NCI-H2227 treated with DMSO at 0.1 percent for 48 hours (cell line): ENCODE measurements at places on chromosomes 16 and 17.

- peak; percentile 90 for DNase-seq
These were observed 1.5 kb upstream of the FBXL19 start for GRCh38 chr16:30921748-30922419.

GRCh38 chr17:50218071-50218759 lies 16.8 kb upstream of the COL1A1 start:
- DNase-seq = no peak

DNA sequence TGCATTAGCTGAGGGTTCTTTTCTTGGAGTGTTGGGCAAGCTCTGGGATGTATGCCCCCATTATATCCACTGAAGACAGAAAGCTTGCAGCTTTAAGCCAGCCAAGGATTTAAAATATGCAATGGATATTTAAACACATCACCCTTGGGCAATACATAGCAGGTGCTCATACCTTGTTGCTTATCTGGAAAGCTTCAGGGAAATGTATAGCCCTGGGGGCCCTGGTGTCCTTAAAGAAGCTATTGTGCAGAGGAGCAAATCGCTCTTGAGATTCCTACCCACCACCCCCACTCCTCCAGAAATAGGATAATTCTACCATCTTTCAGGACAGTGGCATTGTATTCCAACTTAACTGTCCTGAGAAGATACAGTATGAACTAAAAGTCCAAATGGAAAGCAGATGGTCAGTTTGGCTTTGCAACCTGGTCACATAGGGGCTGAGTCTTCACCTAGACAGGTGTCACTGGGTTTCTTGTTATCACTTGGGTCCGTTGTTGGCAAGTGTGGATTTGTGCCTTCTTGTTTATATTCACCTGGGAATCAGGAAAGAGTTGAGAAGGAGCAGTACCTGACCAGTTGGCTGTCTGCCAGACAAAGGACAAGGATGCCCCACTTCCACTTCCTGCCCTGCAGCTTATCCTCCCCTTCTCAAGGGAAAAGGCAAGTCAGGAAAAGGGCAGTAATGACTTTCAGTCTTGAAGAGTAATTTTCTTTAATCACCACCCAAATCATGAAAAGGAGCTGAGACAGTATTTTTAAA lies 3.4 kb downstream of the ANKRD40CL start:
- DNase-seq = no peak

DNA sequence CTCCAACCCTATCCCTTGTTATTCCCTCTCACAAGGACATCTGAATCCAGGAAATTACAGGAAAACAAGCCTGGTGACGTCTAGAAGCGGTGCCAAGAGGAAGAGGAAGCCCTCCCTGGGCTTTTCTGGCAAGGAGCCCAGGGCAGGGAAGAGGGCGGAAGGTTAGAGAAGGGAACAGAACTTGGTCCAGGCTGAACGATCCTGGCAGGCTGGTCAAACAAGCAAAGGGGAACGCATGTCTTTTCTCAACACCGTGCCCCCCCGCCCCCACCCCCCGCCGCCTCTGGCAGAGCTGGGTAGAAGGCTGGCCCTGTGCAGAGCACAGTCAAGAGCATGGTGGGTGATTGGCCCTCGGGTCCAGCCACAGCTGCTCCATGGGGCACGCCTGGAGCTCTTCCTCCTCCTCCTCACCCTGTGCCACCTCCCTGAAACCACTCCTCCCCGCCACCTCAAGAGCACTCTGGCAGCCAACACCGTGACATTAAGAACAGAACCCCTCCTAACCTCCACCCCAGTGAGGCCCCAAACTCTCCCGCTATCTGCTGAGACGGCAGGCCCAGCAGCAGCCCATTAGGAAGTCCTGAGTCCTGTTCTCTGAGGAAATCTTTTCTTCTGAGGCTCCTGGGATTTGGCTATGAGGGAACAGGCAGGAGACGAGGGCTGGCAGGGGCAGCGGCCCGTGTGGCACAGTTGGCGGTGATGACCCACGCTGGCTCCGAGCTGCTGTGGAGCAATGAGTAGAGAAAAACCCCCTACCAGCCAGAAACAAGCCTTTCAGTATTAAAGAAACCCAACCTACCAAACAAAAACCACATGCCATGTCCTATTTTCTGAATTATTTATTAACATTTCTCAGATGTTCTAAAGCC lies 7.3 kb downstream of the C16orf86 start:
- no peak for DNase-seq

- no peak for DNase-seq
These were observed 5.9 kb downstream of the DPEP2 start for GRCh38 chr16:67993207-67994039.

DNA sequence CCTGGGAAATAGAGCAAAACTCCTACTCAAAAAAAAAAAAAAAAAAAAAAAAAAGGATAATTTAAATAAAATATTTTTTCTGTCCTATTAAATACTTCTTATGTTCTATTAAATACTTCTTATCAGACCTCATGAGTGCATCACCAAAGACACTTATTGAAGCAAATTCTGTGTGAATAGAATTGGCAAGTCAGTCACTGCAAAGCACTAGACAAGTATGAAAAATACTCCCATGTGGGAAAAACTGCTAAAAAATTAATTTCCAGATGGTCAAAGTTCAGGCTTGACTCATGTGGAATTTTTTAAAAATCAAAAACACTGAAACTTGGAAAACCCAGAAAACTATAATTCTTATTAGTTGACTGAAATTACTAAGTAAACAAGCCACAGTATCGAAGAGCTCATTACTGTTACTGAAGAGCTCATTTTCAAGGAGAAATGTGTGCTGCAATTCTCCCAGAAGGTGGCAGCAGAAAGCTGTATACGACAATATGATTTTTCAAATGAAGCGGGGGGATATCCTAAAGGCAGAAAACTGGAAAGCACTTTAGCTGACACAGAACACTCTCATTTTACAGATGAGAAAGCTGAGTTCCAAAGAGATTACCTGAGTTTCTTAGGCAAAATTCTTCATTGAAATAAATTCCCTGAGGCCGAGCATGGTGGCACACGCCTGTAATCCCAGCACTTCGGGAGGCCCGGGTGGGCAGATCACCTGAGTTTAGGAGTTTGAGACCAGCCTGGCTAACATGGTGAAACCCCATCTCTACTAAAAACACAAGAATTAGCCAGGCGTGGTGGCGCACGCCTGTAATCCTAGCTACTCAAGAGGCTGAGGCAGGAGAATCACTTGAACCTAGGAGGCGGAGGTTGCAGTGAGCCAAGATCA lies 15.9 kb upstream of the FBXO47 start:
- DNase-seq = peak; percentile 60

DNA sequence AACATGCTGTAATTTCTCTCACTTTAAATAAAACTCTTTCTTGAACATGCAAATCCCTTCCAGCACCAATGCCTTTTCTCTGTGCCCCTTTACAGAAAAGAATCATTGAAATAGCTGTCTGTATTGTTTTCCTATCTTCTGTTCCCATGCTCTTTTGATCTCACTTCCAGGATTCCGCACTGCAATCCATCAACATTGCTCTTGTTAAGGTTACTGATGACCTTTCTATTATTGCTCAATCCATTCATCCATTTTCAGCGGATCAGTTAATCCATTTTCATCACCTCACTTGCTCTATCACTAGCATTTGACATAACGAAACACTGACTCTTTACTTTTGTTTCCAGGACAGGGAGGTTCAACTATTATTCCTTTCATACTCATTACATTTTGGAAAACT lies 130.5 kb downstream of the ABCA8 start:
- no peak for DNase-seq

DNA sequence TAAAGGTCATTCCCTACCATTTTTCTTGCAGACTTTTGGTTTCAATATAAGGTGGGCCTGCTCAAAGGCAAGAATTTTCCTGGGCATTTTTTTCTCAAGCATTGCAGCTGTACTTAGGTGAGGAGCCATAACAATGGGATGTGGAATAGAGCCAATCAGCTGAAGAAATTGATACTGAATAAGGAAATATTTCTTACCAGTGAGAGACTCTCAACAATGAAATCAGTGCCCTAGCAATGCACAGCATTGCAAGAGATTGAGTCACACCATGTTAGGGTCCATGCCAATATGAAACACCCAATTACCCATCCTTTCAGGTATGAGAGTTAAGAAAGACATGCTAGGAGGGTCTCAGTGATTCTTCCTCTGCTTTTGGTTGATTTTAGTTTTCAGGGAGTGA lies 237.6 kb downstream of the SOX9 start:
- no peak for DNase-seq
